Osteoblast (primary cell): ENCODE measurements at places on chromosomes 5 and 9. TPM values are rescaled to one million over a fixed set of nuclear protein-coding genes. Genes with fewer than 3 reads are reported as not detected.

DNA sequence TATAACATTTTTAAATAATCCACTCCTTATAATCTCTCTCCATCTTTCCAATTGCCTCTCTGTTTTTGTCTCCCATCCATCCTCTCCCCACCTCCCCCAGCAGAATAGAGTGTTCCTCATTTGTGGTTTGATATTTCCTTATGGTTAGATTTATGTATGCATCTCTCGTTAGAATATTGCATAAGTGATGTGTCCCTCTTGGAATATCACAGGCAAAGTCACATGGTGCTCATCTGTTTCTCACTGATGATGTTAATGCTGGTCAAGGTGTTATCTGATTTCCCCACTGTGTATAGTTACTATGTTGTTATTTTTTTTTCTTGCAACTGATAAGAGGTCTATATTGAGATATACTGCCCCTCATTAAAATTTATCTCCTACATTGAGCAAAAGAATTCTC, 3.1 kb upstream of the LRRC70 start:
- no peak for DNase-seq
- H3K36me3 ChIP-seq = no peaks in the 10 kb centered on the region
- H3K27me3 ChIP-seq = no peaks in the 10 kb centered on the region
- H3K4me1 ChIP-seq = no peaks in the 10 kb centered on the region
- no peak overlapping the region for H3K27ac ChIP-seq

GRCh38 chr5:179194201-179194910, 134.2 kb downstream of the ZNF354C start:
- no peak overlapping the region for H3K4me3 ChIP-seq
- H3K27ac ChIP-seq = no peak overlapping the region
- H3K36me3 ChIP-seq = peaks cover 23% of the 10 kb centered on the region
- peak; percentile 53 for DNase-seq
- H3K4me1 ChIP-seq = no peaks in the 10 kb centered on the region
- H3K27me3 ChIP-seq = no peaks in the 10 kb centered on the region

GRCh38 chr9:131529597-131530545, 1.2 kb downstream of the UCK1 start:
- peaks cover 7% of the 10 kb centered on the region for H3K4me1 ChIP-seq
- peak; percentile 78 for DNase-seq
- H3K27ac ChIP-seq = peak overlapping the region; percentile 56
- H3K4me3 ChIP-seq = peak overlapping the region; percentile 85
- H3K36me3 ChIP-seq = peaks cover 32% of the 10 kb centered on the region

DNA sequence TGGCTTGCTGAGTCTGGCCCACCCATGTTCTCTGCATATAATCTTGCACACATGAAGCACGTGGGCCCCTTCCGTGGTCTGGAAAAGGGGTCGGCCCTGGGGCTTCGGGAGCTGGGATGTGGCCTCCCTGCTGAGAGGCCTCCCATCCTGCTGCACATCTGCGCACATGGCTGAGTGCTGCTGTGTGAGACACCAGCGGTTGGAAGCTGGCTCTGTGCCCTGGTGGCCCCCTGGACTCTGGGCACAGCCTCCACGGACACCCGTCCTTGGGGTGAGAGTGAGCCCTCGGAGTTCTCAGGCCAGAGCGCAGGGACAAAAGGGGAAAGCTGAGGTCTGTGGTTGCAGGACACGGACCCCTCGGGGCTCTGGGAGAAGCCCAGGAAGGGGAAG, 115.8 kb downstream of the RXRA start:
- H3K4me1 ChIP-seq = peaks cover 19% of the 10 kb centered on the region
- H3K27me3 ChIP-seq = no peaks in the 10 kb centered on the region
- no peak overlapping the region for H3K4me3 ChIP-seq
- peaks cover 5% of the 10 kb centered on the region for H3K36me3 ChIP-seq
- no peak for DNase-seq

ARL14EPL gene
- total RNA-seq = not detected in 2 replicates

ORM2 gene
- not detected in 2 replicates for total RNA-seq

DDX4 gene
- under 0.01 TPM in 1 of 2 replicates, not detected in the other for total RNA-seq

PRLR gene
- total RNA-seq = under 0.01 TPM in 1 of 2 replicates, not detected in the other

EXOSC3 gene
- 24.6 and 39.8 TPM in 2 replicates for total RNA-seq
